ENCODE measurements at places on chromosomes 5 and 9. TPM values are rescaled to one million over a fixed set of nuclear protein-coding genes. Genes with fewer than 3 reads are reported as not detected.
A peak's percentile ranks its signal among the peaks of the same experiment; 100 is the strongest.

Gene GLRA1
- not detected for total RNA-seq

Gene KCNN2
- total RNA-seq = 16.8 TPM

Gene LRRC70
- 2.0 TPM for total RNA-seq

Gene GARIN3
- not detected for total RNA-seq

Gene EIF4E1B
- total RNA-seq = not detected

Gene LAMC3
- total RNA-seq = 0.29 TPM

Gene SH2D3C
- 18.4 TPM for total RNA-seq

Gene BARX1
- not detected for total RNA-seq

Gene SLC26A2
- total RNA-seq = 6.3 TPM

Gene FAT2
- total RNA-seq = 0.44 TPM

Gene SAXO1
- 0.15 TPM for total RNA-seq

Gene PLPP7
- 108 TPM for total RNA-seq

Gene MAMDC2
- 12.3 TPM for total RNA-seq

Gene IL13
- not detected for total RNA-seq

Gene NMUR2
- total RNA-seq = not detected

DNA sequence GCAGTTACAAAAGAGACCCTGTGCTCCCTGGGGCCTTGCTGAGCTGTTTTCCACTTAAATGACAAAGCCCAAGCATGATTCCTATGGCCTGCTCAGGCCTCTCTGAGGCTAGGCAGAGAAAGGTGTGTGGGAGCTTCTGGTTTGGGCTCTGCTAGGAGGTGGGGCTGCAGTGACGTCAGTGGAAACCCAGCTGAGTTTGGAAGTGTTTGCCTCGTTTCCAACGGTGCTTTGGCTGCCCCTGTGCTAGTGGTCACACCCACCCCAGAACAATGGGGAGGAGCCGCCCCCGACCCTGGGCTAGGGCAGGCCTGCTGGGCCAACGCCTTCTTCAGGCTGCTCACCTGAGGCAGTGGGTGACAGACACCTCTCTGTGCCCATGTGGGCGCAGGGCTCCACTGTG is 10.4 kb downstream of the ANGPTL2 start:
- DNase-seq = peak; percentile 81

DNA sequence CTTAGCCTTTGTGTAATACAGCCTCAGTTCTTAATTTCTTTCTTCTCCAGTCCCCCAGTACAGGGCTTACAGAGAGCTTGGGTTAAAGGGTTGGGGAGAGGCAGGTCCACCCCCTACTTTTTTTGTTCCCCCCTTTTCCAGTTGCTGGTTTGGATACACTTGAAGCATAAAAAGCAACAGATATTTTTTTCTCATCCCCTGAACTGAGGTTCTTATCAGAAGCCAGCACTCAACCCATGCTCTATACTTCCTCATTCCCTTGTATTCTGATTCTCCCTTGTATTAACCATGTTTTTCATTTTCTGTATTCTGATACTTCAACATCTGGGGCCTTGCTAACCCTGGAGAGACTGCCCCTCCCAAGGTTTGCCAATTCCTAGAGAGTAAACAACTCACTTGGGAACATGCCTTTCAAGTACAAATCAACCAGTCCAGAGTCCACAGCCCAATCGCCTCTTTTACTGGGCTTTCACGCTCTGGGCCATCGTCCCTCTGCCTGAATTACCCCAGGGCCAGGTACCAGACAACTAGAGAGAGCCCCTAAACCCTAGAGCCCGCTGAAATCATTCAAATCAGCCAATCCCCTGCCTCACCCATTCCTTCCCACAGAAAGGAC is 333.4 kb upstream of the PUM3 start:
- DNase-seq = no peak

- DNase-seq = peak; percentile 88
Observed at GRCh38 chr5:16600397-16600796, 16.4 kb downstream of the RETREG1 start.

- no peak for DNase-seq
Observed at GRCh38 chr9:74921737-74922136, 31.0 kb downstream of the C9orf40 start.

DNA sequence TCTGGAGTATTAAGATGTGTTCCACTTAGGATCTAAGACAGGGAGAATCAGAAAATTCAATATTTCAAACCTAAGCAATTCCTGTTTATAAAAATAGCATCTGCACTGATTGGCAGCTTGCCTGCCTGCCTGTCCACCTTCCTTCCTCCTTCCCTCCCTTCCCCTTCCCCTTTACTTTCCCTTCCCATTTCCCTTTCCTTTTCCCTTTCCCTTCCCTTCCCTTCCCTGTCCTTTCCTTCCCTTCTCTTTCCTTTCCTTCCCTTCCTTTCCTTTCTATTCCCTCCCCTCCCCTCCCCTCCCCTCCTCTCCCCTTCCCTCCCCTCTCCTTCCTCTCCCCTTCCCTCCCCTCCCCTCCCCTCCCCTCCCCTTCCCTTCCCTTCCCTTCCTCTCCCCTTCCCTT is 40.8 kb downstream of the PRDM6 start:
- DNase-seq = no peak

- no peak for DNase-seq
Observed at GRCh38 chr9:98494852-98495251, 213.9 kb downstream of the GABBR2 start.

DNA sequence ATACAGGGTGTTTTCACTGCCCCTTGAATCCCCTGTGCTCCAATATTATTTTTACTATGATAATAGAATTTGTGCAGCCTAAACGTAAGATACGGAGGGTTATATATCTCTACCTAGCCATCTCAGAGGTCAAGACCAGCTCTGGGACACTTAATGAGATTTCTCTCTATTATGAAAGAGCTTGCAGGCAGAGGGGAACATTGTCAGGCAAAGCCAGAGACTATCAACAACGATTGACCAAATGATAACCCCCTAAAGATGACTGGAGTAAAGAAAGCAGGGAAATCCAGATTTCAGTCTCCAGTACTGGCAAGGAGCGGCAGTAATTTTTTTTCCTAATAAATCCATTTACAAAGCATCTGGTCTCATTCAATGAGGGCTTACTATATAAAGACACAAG is 59.8 kb upstream of the LPAR1 start:
- no peak for DNase-seq

- DNase-seq = no peak
Observed at GRCh38 chr9:90880669-90881068, 79.0 kb downstream of the SYK start.

DNA sequence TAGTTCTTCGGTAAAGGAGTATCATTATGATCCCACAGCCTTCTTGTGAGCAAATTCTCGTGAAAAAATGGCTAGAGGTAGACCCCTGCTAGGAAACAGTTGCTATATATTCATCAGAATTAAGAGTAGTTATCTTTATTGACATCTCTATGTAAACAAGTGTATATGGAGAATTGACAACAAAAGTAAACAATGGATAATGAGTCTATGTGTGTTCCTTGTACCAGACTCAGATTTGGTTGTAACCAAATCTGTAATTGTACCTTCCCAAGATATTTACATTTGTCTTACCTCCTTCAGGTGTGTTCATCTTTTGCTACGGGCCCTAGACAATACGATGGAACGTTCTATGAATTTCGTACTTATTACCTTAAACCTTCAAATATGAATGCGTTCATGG is 2.1 kb downstream of the NIPSNAP3B start:
- no peak for DNase-seq

DNA sequence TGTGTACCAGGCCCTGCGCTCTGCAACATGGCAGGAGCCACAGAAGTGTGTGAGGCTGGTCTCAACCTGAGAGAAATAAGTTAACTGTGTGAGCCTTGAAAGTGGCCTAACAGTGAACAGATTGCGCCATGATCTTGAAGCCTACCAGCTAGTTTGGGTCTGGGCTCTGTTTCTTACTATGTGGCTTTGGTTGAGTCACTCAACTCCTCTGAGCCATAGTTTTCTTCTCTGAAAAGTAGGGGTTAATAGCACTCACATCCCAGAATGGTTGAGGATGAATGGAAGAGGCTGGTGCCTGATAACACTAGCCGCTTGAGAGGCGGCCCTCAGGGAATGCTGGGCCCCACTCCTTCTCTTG is 121.5 kb downstream of the RGS3 start:
- DNase-seq = no peak

GRCh38 chr5:33772380-33772897 is 119.4 kb downstream of the ADAMTS12 start:
- no peak for DNase-seq

- peak; percentile 70 for DNase-seq
Observed at GRCh38 chr9:37969130-37969529, 65.2 kb upstream of the SLC25A51 start.

DNA sequence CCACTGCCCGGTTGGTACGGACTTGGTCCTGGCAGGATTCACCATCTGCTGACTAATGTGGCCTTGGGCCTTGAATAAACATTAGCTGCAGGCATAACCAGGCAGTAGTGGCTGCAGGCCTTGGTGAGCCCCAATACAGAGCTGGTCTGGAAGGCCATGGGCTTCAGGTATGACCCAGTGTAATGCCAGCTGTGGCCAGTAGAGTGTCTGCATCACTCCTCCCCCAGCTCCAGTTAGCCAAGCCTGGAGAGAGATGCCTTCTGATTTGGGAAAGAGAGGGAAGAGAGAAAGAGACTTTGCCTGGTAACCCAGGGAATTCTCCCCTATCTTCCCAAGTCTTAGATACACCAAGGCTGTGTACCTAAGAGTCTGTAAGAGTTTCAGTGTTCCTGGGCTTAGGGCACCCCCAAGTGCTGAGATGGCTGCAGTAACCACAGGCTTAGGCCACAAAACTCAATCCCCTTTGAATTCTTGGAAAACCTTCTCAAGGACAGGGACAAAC is 5.6 kb upstream of the C5 start:
- no peak for DNase-seq

GRCh38 chr9:2231829-2232228 is 216.7 kb downstream of the SMARCA2 start:
- peak; percentile 36 for DNase-seq

DNA sequence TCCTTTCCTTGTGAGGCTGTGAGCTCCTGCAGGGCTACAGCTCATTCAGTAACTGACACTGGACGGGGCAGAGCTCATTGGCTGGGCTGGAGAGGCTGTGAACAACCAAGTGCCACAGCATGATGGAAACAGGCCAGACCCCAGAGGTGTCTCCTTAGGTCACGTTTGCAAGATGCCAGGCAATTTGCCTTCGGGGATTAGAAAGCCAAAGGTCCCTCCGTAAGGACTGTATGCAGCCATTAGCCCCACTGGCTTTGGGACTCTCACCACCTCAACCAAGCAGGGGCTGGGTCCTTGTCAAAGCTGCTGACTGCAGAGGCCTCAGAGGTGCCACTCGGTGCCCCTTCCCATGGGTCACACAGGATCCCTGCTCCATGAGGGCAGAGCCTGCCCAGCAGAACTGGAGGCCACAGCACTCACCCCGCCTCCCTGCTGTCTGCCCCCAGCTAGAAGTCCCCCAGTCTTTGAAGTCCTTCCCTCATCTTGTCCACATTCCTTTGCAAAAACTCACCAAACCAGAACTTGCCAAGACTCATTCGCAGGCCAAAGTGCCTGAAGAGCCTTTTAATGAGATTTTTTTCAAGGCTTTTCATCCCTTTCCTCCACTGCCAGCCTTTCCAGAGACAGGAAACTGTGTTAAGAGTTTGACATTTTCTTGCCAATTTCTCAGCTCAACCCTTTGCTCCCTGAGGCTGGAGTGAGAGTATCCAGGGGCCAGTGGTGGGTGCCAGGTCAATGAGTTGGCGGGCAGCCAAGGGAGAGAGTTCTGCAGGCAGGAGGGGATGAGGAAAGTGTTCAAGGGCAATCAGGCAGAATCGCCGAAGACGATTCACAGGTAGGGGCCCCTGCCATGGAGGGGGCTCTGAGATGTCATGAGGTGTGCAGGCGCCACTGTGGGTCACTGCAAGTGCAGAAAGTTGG is 39.7 kb upstream of the SLC25A51 start:
- peak; percentile 55 for DNase-seq

DNA sequence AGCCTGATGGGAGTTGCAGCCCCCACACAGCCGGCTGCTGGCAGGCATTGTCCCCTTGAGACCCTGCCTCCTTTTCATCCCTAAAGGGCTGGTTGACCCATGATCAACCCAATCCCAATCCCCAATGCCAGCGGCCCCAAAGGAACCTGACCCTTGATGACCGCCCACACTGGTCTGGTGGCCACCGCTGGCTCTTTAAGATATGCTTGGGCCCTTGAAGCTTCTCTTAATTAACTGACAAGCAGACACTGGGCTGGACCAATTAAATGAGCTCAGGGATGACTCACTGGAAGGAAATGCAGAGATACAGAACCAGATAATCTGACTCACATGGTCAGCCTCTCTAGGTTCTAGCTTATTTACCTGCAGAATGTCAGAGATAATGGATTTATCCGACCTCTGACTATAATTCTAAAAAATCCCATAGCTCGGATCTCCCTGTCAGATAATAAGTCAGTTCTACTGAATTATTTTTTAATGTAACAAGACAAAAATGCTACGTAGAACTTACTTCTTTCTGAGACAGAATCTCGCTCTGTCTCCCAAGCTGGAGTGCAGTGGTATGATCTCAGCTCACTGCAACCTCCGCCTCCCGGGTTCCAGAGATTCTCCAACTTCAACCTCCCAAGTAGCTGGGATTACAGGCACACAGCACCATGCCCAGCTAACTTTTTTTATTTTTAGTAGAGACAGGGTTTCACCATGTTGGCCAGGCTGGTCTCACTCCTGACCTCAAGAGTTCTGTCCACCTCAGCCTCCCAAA is 11.1 kb upstream of the MLANA start:
- no peak for DNase-seq

GRCh38 chr5:115723220-115723619 is 93.2 kb downstream of the CDO1 start:
- no peak for DNase-seq

DNA sequence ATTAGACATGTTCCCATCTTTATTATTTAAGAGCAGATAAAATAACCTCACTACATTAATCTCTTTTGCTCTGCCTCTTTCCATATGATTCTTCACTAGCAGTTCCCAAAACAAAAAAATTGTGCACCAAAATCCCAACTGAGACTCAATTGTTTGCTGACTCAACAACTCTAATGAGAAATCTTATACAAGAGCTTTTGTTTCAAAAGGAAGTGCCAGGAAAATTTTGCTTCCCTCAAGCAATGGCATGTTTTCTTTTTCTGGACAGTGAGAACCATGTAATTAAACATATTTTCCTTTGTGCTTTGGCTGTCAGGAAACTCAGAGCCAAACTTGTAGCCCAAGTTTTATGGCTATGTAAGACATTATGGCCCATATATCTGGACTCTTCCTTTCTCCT is 62.0 kb downstream of the TMC1 start:
- no peak for DNase-seq

- DNase-seq = no peak
Observed at GRCh38 chr9:4923141-4923540, 61.9 kb upstream of the JAK2 start.

DNA sequence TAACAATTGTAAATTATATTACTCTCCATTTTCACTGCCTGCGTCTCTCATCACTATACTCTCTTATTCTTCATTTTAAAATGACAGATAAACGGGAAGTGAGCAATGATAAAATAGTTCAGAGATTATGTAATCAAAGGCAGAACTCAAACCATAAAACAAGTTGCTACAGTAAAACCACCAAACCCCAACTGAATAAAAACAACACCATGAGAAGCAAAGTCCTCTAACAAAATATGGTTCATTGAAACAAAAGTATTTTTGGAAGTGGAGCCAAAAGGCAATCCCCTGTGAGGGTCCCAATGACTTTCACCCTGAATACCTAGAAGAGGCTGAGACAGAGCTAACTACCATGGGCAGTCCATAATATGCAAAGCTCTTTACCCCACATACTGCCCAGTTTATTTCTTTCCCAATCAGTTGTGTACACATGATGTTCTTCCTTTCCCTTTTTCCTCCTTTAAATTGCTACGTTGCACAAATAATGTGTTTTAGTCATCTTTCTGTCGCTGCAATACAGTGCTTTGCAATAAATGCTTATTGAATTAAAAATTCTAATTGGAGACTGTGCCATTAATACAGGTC is 64.0 kb upstream of the PTGER4 start:
- no peak for DNase-seq
